ENCODE measurements at places on chromosomes 12 and 14. TPM values are rescaled to one million over a fixed set of nuclear protein-coding genes. Genes with fewer than 3 reads are reported as not detected.

The CD163 gene
- not detected for total RNA-seq

The DENR gene
- 51.9 TPM for total RNA-seq

The TBC1D30 gene
- 1.2 TPM for total RNA-seq

The PAH gene
- total RNA-seq, result not detected

The TAS2R19 gene
- total RNA-seq, result 3.7 TPM

GRCh38 chr14:64815257-64815656, 64.5 kb downstream of the SPTB start:
- DNase-seq, result no peak

- no peak for DNase-seq
Observed at GRCh38 chr14:49992901-49993339, 100.0 kb downstream of the ARF6 start.

GRCh38 chr12:120413901-120414695, 23.8 kb upstream of the COX6A1 start:
- DNase-seq, result no peak

GRCh38 chr12:54463484-54463883, 9.9 kb downstream of the GTSF1 start:
- no peak for DNase-seq

GRCh38 chr12:28027328-28027727, 54.8 kb upstream of the PTHLH start:
- DNase-seq, result no peak

DNA sequence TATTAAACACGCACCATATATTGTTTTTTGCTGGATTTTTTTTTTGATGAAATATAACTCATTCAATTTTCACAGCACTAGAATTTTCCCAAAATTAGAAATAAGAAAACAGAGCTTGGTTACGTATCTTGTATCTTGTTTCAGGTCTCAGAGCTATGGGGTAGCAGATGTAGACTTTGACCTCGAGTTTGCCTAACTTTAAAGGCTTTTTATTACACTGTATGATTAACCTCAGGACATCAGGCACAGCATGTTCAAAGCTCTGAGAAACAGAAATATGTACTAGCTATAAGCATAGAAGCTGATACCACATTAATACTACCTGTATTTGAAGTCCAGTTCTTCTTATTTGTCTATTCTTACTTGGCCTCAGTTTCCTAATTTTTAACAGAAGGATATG, 171.9 kb upstream of the KITLG start:
- DNase-seq, result no peak

- no peak for DNase-seq
Observed at GRCh38 chr14:96038920-96039632, at the start of gene C14orf132. C14orf132 (plus strand) TSS chr14:96039362; CDS start chr14:96039501, 139 bp downstream.

GRCh38 chr14:62592877-62593276, 452.4 kb downstream of the KCNH5 start:
- no peak for DNase-seq

DNA sequence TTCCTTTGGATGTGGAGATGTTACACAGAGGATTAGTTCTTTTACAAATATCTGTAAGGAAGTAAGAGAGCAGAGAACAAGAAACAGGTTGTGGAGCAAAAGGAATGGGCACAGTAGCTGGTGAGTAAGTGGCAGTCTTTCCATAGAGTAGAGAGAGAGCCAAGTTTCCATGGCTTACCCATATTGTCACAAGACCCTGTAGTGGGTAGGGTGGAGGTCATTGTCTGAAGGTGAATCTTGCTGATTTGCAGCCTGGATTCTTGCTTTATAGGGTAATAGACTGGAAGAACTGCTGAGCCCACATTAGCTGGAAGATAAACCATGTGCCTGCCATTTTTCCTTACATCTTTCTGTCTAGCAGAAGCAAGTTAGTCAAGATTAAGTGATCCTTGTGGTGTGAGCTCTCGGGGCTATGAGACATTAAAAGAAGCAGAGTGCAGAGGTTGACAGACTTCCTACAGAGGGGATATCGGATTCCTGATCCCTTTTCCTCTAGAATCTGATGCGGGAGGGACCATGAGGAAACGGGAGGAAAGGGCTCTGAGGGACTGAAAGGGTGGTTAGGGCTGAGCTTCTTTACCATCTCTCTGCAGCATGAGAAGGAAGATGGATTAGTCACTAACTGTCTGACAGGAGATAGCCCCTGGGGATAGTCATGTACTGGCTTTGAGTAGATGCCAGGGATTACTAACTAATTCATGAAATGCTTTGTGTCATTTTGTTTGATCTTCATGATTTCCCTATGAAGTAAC, 44.0 kb upstream of the LRTM2 start:
- DNase-seq, result no peak

DNA sequence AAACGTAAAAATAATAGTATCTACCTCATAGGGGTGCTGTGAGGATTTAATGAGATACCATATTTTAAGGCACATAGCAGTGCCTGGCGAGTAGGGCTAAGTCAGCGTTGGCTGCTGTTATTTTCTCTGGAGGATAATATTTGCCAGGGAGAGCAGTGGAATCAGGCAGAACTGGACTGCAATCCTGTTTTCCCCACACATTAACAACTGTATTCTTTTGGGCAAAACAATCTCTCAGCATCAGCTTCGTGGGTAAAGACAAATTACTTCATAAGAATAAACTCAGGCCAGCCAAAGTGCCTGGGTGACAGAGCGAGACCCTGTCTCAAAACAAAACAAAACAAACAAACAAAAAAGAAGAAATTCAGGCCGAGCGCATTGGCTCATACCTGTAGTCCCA, 29.7 kb upstream of the ATP2A2 start:
- DNase-seq, result no peak

DNA sequence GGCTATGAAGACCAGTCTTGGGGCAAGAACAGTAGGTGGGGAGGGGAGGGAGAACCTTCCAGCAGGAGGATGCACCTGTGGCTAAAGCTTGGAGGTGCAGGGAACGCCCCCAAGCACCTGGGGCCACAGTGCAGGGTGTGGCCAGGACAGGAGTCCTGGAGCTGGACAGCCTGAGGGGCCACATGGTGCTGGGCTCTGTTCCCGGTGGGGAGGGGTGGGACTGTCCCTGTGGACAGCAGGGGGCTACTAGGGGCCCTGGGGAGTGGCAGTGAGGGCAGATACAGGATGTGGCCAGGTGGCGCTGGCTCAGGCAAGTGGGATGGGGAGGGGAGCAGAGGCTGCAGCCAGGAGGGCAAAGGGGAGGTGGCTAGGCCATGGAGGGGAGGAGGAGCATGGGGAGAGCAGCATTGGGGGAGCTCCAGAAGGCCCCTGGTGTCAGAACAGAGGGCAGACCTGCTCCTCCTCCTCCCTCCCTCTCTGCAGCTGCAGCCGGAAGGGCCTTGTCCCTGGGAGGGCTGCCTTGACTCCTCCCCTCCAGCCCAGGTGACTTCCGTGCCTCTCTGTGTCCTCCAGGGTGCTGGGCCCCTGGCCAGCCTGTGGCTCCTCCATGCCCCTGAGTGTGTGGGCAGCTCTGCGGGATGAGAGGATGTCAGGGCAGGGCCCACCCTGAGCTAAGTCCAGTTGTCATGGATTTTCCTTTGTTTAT, 68.4 kb upstream of the DLK1 start:
- no peak for DNase-seq
